OCI-LY7 (cell line): ENCODE measurements at places on chromosomes 1 and 21. TPM values are rescaled to one million over a fixed set of nuclear protein-coding genes. Genes with fewer than 3 reads are reported as not detected.

The RAP1GAP gene
- total RNA-seq, result not detected in 2 replicates

The JUN gene
- total RNA-seq, result 4.2 and 5.3 TPM in 2 replicates

The GADD45A gene
- total RNA-seq, result 48.6 and 54.9 TPM in 2 replicates

The ARHGEF10L gene
- total RNA-seq, result 2.3 and 2.4 TPM in 2 replicates

The IL23R gene
- 0.13 and 0.23 TPM in 2 replicates for total RNA-seq

The AGBL4 gene
- total RNA-seq, result not detected in 2 replicates

The ANKRD45 gene
- total RNA-seq, result 0.30 TPM in 1 of 2 replicates, not detected in the other

The MTOR gene
- 58.5 and 58.6 TPM in 2 replicates for total RNA-seq

The PSMA5 gene
- 141 and 152 TPM in 2 replicates for total RNA-seq

The LRRC71 gene
- total RNA-seq, result not detected in 2 replicates

The SH2D1B gene
- total RNA-seq, result not detected in 2 replicates

The ERICH3 gene
- total RNA-seq, result not detected in 2 replicates

The OR10Z1 gene
- not detected in 2 replicates for total RNA-seq

The WNT9A gene
- not detected in 2 replicates for total RNA-seq

The IFNLR1 gene
- 30.5 and 31.7 TPM in 2 replicates for total RNA-seq

The CA14 gene
- total RNA-seq, result not detected in 2 replicates

The ARHGEF19 gene
- total RNA-seq, result 3.9 and 6.2 TPM in 2 replicates

The PTPRC gene
- total RNA-seq, result 241 and 264 TPM in 2 replicates

The LBR gene
- 288 and 297 TPM in 2 replicates for total RNA-seq

The MAP1LC3C gene
- total RNA-seq, result not detected in 2 replicates

The PNRC2 gene
- total RNA-seq, result 198 and 210 TPM in 2 replicates

The ACTN2 gene
- total RNA-seq, result not detected in 2 replicates
